ENCODE measurements at places on chromosomes 6 and 20.

DNA sequence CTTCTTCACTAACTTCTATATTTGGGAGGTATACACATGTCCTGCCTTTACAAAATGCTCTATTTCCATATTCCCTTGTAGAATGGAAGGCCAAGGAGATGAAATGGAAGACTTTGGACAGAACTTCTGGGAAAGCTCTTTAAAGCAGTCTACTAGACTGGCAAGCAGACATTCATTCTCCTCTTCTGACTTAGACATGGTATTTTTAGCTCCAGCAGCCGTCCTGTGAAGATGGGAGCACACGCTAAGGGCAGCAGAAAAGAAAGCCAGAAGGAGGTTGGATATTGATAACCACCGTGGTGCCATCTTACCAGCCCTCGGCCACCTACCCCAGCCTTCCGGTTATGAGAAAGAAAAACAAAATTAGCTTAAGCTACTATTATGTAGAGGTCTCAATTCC is 70.1 kb upstream of the E2F3 start:
- no peak for DNase-seq

DNA sequence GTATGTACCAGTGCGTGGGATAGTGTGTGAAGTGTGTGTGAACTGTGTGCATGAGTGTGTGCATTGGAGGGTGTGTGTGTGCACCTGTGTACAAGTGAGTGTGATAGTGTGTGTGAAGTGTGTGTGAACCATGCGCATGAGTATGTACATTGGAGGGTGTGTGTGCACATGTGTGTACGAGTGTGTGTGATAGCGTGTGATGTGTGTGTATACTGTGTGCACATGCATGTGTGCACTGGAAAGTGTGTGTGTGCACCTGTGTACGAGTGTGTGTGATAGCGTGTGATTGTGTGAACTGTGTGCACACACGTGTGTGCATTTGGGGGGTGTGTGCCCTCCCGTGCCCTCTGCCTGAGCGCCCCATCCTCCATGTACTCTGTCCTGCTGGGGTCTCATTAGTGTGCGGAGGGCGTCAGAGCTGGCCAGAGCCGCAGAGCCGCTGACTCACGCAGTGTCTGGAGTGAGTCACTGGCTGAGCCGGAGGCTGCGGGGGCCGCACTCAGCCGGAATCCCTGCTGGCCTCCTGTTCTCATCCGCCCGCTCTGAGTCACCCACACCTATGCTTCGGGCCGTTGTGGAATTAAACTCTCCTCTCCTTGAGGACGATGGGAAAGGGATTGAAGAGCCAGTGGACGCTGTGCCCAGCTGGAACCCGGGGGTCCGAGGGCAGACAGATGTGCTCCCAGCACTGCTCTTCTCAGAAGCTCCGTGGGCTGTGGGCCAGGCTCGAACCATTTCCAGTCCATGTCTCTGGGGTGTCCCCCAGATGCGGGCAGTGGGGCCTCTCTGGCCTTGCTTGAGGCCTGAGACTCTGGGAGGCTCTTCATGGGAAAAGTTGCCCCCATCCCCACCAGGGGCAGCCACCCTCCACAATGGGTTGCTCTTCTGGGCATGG is 27.3 kb upstream of the STX16 start:
- DNase-seq = no peak

GRCh38 chr6:91708534-91708933 is 1121.7 kb upstream of the MAP3K7 start:
- no peak for DNase-seq

DNA sequence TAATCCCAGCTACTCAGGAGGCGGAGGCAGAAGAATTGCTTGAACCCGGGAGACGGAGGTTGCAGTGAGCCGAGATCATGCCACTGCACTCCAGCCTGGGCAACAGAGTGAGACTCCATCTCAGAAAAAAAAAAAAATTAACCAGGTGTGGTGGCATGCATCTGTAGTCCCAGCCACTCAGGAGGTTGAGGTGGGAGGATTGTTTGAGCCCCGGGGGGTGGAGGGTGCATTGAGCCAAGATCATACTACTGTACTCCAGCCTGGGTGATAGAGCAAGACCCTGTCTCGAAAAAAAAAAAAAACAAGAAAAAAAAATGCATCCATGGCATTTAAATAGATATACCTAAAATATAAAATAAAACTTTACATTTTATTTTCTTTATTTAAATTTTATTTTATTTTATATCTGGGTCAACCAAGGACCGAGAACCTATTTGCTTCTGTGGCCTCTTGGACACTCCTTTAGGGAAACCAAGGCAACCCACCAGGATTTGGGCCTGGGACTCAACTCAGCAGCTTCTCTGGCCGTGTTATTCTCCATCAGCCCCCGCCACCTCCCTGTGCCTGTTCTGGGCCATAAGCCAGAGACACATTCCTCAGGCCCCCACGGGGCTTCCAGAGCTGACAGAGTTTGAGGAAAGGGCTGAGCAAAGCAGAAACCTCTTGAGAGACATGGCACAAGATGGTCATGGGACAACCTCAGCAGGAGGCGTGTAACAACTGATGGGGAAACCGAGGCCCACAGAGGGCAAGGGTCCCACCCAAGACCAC is 6.2 kb downstream of the SNTA1 start:
- no peak for DNase-seq

DNA sequence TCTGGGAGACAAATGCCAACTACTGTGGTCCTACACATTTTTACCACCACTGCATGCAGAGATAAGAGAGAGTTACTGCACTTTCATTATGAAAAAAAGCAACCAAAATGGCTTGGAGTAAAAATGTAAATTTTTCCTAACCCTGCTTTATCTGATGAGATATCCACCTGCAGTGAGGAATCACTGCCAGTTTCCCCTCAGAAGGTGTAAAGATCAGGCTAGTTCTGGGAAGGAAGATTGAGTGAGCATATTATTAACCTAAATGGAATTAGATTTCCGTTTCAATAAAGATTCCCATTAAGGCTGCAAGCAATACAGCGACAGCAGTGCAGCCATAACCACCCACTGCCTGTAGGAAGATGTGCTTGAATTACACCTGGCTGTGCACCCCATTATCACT is 84.9 kb downstream of the QRSL1 start:
- DNase-seq = no peak

GRCh38 chr6:16894301-16894700 is 133.0 kb upstream of the ATXN1 start:
- no peak for DNase-seq

GRCh38 chr6:162733489-162733888 is 5.7 kb downstream of the PACRG start:
- peak; percentile 6 for DNase-seq
